ENCODE measurements at places on chromosomes 2 and 18. TPM values are rescaled to one million over a fixed set of nuclear protein-coding genes. Genes with fewer than 3 reads are reported as not detected.

RESP18 gene
- not detected for total RNA-seq

VIT gene
- total RNA-seq = 0.26 TPM

BMP10 gene
- total RNA-seq = not detected

NGEF gene
- 6.8 TPM for total RNA-seq

TBR1 gene
- not detected for total RNA-seq

TIA1 gene
- total RNA-seq = 168 TPM

PIEZO2 gene
- 1.8 TPM for total RNA-seq

CGREF1 gene
- total RNA-seq = 2.3 TPM

ALPG gene
- total RNA-seq = not detected

CDK15 gene
- total RNA-seq = 6.9 TPM

LIMS4 gene
- 6.4 TPM for total RNA-seq

GTF2A1L gene
- total RNA-seq = not detected

TNFAIP6 gene
- total RNA-seq = 0.88 TPM

NTSR2 gene
- not detected for total RNA-seq

FBXO36 gene
- 2.6 TPM for total RNA-seq

STPG4 gene
- not detected for total RNA-seq

ZSWIM2 gene
- not detected for total RNA-seq

RFX8 gene
- total RNA-seq = 1.4 TPM

CCDC74A gene
- 17.5 TPM for total RNA-seq

MAPK4 gene
- 1.2 TPM for total RNA-seq

ATIC gene
- total RNA-seq = 20.5 TPM

All from uterus (tissue), 4 donors.